ENCODE measurements at places on chromosomes 11 and 22.
A peak's percentile ranks its signal among the peaks of the same experiment; 100 is the strongest.

DNA sequence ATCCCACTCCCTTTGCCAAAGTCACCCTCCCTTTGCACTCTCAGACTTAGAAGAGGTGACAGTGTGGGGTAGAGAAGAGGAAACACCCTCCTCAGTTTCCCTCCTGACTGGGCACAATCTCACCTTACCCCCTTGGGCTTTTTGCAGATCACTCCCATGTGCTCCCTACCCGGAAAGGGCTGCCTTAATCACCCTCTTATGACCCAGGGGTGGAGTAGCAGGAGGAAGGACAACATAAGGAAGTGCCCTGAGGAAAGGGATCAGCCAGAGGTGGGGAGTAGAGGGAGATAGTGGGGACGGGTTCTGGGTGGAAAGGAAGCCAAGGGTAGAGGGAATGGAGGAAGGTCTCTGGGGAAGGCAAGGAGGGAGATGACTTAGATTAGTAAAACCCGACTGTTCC is 52.0 kb downstream of the NRXN2 start:
- no peak for DNase-seq

GRCh38 chr11:44727373-44728287 is 868 bp downstream of the TSPAN18 start:
- peak; percentile 87 for DNase-seq

DNA sequence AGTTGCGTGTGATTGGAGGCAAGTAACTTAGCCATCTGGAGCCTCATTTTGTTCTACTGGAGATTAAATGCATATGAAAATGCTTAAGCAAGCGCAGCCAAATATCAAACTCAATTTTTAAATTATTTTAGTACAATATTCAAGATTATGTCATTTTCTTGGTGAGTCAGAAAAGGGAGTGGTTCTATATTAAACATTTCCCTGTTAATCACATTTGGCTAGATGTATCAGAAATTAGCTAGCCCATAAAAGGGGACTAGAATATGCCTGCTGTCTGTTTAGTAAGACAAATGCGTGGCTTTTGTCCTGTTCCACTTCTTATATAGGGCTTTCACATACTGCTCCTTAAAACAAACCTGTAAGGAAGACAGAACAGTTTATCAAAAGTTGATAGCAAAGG is 35.0 kb upstream of the BMAL1 start:
- no peak for DNase-seq

- no peak for DNase-seq
Measured at GRCh38 chr11:34128824-34129223, 23.4 kb downstream of the NAT10 start.

- DNase-seq: no peak
Measured at GRCh38 chr11:43393765-43394355, 35.1 kb downstream of the TTC17 start.

DNA sequence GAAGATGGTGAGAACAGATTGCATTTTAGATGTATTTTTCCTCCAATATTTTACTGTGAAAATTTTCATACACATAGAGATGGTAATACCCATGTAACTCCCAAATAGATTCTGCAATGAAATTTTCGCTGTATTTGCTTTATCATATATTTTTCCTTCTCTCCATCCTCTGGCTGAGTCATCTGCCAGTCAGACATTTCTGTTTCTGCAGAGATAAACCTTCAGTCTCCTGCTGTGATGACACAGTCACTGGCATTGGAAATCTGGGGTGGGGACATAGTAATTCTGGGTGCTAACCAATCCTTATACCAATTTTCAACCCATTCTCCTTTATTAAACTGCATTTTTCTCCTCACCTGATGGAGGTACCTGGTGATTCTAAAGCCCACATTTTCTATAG is 33.7 kb downstream of the SVIP start:
- DNase-seq: no peak

GRCh38 chr11:1889941-1890855 is 1.5 kb downstream of the PRR33 start:
- no peak for DNase-seq

DNA sequence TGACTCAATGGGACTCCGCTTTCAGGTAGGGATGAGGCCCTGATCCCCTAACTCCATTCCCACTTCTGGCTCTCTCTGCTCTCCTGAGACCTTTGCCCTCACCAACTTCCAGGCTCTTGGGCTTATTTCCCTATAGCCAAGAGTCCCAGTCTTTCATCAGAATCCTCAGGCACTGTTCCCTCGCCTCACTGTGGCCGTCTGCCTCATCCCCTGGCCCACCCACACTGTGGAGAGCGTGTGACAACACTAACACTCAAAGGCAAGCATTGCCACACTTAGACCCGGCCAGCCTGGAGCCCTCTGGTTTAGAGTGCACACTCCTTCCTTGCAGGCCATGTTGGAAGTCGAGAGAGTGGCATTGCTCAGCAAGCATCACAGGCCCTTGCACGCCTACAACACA is 27.0 kb downstream of the SERPINH1 start:
- no peak for DNase-seq

DNA sequence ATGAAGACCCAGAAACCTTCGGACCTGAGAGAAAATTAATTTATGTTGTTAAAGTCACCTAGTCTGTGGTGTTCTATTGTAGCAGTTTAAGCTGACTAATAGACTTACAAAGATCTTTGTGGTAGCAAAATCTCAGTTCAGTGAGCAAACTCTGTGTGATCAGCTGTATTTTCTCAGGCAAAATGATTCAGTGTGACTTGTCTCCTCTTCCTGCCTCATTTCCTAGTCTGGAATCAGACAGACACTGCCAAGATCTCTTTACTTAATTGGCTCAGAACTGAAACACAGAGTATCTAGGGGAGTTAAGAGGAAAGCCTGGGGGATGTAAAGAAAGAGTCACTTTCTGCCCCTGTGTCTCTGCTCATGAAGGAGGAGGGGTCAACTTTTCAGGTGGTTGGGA is 564.7 kb downstream of the KCNA4 start:
- DNase-seq: no peak

GRCh38 chr11:67261946-67262681 is 4.2 kb upstream of the GRK2 start:
- no peak for DNase-seq

DNA sequence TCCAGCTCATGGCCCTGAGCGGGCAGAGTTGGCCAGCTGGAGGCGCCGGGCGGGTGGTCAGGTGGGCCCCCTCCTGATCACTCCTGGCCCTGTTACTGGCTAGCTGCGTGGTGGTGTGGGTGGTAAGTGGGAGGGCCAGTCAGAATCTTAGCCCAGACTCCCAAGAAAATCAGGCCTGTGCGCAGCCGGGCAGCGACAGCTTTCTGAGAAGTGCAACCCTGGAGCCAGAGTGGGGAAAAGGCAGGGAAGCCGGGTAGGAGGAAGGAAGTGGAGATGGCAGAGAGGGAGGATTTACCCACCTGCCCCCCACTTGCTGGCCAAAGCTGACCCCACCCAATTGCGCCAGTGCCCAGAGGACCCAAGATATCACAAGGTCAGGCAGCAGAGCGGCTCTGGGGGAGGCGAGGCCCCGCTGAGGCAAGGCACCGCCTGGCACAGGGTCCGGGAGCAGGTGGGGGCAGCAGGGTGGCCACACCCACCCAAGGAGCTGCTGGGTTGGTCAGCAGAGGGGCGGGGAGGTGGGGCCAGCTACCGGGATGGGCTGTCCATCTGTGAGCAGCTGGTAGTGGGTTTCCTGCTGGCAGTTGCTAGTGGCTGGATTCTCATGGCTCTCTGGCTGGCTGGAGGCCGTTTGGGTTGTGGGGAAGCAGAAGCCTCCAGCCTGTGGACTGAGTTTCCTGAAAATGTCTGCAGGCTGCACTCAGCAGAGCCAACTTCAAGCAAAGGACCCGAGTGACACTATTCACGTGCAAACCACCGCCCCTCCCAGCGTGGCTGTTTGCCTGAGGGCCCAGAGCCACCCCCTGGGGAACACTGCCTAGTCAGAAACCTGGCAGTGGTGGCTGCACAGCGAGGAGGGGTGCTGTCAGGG is 196.4 kb downstream of the IGLL1 start:
- DNase-seq: no peak

GRCh38 chr22:50190182-50190940 is 4.6 kb downstream of the TRABD start:
- peak; percentile 73 for DNase-seq

DNA sequence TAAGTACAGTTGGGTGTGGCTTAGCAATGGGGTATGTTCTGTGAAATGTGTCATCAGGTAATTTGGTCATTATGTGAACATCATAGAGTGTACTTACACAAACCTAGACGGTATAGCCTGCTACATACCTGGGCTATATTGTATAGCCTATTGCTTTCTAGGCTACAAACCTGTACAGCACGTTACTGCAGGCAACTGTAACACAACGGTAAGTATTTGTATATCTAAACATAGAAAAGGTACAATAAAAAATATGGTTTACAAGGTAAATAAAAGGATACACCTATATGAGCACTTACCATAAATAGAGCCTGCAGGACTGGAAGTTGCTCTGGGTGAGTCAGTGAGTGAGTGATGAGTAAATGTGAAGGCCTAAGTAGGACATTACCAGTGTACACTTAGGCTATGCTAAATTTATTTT is 73.1 kb upstream of the GDPD4 start:
- no peak for DNase-seq

Data from hepatic stellate cell (primary cell).